ENCODE measurements at places on chromosomes 2 and 18.
A peak's percentile ranks its signal among the peaks of the same experiment; 100 is the strongest.

GRCh38 chr2:176114930-176115625, 1.5 kb upstream of the HOXD10 start:
- DNase-seq = no peak

GRCh38 chr2:38105922-38106321, 30.0 kb upstream of the CYP1B1 start:
- DNase-seq = no peak

DNA sequence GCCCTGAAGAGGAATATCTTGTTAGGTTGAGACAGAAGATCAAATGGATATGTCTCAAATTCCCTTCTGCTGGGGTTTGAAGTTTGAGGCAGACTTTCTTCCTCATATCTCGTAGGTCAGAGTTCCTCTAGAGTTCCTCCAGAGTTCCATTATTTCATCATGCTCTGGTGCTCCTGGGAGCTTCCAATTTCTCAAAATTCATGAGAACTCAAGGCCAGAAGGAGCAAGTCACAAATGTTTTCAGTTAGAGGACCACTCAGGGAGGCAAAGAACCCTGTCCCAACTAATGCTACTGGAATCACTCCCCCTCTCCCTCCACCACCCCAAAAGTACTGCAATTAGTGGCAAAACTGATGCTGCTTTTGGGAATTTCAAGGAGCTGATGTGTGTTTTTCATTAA, 115.7 kb upstream of the RBMS1 start:
- DNase-seq = no peak

DNA sequence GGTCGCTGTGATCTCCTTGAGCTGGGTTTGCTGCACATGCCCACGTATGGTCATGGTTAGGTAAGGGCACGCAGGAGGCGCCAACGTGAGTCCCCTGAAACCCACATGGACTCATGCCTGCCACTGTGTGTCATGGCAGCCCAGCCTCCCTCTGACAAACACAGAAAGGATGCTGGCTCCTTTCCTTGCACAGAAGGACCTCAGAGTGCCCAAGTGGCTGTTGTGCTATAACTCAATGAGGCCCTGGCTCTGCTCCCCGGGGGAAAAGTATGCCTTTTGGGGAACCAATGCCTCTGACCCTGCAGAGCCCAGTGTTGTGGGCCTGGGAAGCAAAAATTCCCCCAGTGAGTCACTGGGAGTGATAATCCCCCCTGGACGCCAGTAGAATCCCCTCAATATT, 233.9 kb downstream of the VAPA start:
- DNase-seq = no peak

GRCh38 chr2:105417857-105418436, 19.1 kb upstream of the FHL2 start:
- DNase-seq = peak; percentile 13
